Epithelial cell of proximal tubule (primary cell): ENCODE measurements at places on chromosomes 3 and 15. TPM values are rescaled to one million over a fixed set of nuclear protein-coding genes. Genes with fewer than 3 reads are reported as not detected.

PYGO1 gene
- 2.2 and 2.4 TPM in 2 replicates for total RNA-seq

GOLGA8G gene
- total RNA-seq = not detected in 2 replicates

ITIH1 gene
- not detected in 2 replicates for total RNA-seq

TTLL13 gene
- total RNA-seq = not detected in 2 replicates

HRG gene
- total RNA-seq = not detected in 2 replicates

TM4SF18 gene
- 1.4 TPM in 2 replicates for total RNA-seq
